ENCODE measurements at places on chromosomes 11 and 22. TPM values are rescaled to one million over a fixed set of nuclear protein-coding genes. Genes with fewer than 3 reads are reported as not detected.

The ACTN3 gene
- total RNA-seq: not detected

The FOLR1 gene
- total RNA-seq: not detected

The P4HA3 gene
- not detected for total RNA-seq

The C22orf31 gene
- total RNA-seq: not detected

The GSTP1 gene
- total RNA-seq: 398 TPM

The MB gene
- not detected for total RNA-seq

The PGA4 gene
- not detected for total RNA-seq

The AQP11 gene
- 0.24 TPM for total RNA-seq

The NNMT gene
- not detected for total RNA-seq

The MS4A13 gene
- total RNA-seq: not detected

The PIK3IP1 gene
- total RNA-seq: 27.4 TPM

The PAAF1 gene
- total RNA-seq: 30.4 TPM

The INS gene
- not detected for total RNA-seq

The RPS25 gene
- 2,183 TPM for total RNA-seq

The SCN4B gene
- 0.12 TPM for total RNA-seq
